ENCODE measurements at places on chromosomes 12 and 14.

GRCh38 chr12:6614513-6615172, 7.5 kb upstream of the CHD4 start:
- DNase-seq, result no peak

- no peak for DNase-seq
Measured at GRCh38 chr12:76026643-76027063, 4.9 kb downstream of the PHLDA1 start.

DNA sequence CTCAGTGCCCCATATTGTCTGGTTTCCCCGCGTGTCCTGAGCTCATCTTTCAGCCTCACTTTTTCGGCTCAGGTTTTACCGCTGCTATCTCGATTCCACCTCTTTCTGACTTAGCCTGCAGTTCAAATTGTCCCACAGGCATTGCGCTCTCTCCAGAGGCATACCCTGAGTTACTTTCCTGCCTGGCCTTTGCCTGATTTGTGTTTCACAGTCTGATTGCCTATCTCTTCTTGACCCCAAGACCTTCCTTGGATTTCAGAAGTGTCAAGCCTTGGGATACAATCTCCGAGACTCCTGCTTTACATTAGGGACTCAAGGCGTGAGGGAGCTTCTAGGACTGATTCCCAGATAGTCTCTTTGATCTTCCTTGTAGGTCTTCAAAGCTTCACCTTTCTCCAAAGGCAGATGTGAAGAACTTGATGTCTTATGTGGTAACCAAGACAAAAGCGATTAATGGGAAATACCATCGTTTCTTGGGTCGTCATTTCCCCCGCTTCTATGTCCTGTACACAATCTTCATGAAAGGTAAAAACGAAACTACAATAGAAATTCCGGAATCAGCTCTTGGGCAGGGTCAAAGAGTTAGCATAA, 629 bp downstream of the LETMD1 start:
- DNase-seq, result no peak

- no peak for DNase-seq
Measured at GRCh38 chr12:6068227-6068626, 56.2 kb downstream of the VWF start.

- DNase-seq, result no peak
Measured at GRCh38 chr12:88127855-88128254, 14.0 kb downstream of the CEP290 start.
